Memory B cell (primary cell): ENCODE measurements at places on chromosomes 4 and X.

GRCh38 chr4:149985981-149986380 lies 92.3 kb upstream of the DCLK2 start:
- no peak for DNase-seq

DNA sequence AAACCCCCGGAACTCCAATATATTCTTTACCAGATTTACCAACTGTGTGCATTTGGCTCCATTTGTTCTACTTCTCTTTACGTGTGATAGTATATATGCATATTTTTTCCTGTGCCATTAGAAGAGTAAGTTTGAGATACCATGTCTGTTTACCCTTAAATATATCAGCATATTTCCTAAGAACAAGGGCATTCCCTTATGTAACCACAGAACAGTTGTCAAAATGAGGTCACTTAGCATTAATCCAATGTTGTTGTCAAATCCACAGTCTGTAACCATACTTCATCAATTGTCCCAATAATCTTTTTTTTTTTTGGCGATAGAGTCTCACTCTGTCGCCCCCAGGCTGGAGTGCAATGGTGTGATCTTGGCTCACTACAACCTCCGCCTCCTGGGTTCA lies 55.2 kb downstream of the TBC1D14 start:
- DNase-seq: no peak

- no peak for DNase-seq
These were observed 528.9 kb upstream of the ARX start for GRCh38 chrX:25544641-25545040.

- no peak for DNase-seq
These were observed 53.4 kb upstream of the CBR4 start for GRCh38 chr4:169063441-169063840.

DNA sequence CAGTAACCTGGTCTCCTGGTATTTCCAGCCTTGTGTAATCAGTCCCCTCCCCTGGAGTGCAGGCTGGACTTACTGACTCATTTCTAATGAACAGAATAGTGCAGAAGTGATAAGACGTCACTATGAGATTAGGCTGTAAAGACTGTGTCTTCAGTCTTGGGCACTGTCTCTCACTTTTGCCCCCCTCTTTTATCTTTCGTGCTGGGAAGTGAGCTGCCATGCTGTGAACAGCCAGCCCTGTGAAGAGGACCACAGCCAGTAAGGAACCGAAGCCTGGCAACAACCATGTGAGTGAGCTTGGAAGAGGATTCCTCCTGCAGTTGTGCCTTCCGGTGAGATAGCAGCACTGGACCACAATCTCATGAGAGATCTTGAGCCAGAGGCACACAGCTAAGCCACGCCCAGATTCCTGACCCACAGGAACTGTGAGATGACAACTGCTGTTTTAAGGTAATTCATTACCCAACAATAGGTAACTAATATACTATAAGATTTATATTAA lies 67.5 kb upstream of the GPR34 start:
- no peak for DNase-seq

DNA sequence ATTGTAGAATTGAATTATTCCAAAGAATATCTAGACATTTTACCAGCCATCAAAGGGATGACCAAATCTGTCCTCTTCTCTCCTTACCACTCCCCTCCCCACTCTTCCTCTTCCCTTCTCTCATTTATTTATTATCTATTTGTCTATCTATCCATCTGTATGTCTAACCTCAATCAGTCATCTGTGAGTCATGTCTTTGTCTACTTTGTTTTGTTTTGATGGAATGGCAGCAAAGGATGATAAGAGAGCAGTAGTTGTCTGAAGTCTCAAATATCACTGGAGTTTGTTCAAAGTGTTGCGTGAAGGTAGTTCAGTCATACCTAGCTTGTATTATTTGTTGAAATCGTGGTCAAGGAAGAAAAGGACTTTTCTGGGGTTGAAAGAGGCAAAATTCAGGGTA lies 34.7 kb upstream of the PGRMC2 start:
- DNase-seq: no peak

DNA sequence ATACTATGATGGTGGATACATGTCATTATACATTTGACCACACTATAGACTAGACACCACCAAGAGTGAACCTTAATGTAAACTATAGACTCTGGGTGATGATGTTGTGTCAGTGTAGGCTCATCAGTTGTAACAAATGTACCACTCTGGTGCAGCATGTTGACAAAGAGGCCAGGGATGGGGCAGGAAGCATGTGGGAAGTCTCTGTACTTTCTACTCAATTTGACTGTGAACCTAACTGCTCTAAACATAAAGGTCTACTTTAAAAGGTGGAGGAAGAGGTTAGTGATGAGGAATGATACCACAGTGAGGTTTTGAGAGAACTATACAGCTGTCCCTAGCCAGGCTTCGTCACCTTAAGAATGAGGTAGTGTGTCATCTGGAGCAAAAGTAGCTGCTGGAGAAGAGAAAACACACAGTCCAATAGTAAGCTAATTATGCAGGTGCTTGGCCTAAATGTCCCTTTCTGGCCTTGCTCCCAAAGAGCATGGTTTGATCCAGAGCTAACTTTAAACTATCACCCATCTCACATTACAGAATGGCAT lies 38.4 kb downstream of the GRSF1 start:
- DNase-seq: no peak

DNA sequence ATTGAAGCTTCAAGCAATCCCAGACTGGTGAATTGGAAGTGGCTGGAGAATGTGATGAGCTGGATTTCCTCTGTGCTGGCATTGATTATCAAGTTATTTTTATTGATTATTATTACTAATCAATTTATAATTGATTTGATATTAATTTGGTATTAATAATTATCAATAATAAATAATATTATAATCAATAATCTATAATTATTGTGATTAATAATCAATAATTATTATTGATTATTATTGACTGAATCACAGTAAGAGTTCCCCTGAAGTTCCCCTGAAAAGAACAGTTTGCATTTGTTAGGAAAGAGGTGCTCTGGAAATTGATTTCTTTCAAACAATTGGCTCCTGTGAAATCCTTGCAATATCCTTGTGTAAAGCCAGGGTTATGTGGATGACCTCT lies 7.5 kb upstream of the FAM9A start:
- DNase-seq: no peak

DNA sequence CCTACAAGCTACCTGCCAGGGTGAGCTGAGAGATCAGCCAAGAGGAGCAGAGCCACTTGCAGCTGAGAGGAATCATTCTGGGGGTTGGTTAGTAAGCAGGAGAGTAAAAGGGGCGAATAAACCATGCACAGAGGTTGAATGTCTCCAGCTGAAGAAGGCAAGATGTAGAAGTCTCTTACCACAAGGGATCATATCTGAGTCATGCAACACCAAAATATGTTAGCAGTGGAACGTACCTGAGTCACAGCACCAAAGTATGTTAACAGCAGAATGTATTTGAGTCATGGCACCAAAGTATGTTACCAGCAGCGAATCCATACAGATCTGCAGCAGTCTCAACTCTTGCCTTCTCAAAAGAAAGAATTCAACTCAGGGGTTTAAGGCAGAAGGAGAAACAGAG lies 29.9 kb downstream of the C4orf51 start:
- no peak for DNase-seq

GRCh38 chr4:108488865-108489264 lies 131.5 kb upstream of the RPL34 start:
- no peak for DNase-seq

- DNase-seq: no peak
These were observed 27.5 kb downstream of the OR13H1 start for GRCh38 chrX:131571348-131571747.

GRCh38 chrX:17559728-17560379 lies 177.4 kb upstream of the SCML1 start:
- DNase-seq: no peak

GRCh38 chrX:120790118-120790517 lies 85.5 kb downstream of the CT47B1 start:
- peak; percentile 15 for DNase-seq

- DNase-seq: no peak
These were observed 105.4 kb downstream of the ANXA3 start for GRCh38 chr4:78656968-78657445.

GRCh38 chr4:83019794-83020494 lies 9.3 kb upstream of the LIN54 start:
- no peak for DNase-seq

GRCh38 chr4:82585690-82586435 lies 24.1 kb upstream of the TMEM150C start:
- no peak for DNase-seq

DNA sequence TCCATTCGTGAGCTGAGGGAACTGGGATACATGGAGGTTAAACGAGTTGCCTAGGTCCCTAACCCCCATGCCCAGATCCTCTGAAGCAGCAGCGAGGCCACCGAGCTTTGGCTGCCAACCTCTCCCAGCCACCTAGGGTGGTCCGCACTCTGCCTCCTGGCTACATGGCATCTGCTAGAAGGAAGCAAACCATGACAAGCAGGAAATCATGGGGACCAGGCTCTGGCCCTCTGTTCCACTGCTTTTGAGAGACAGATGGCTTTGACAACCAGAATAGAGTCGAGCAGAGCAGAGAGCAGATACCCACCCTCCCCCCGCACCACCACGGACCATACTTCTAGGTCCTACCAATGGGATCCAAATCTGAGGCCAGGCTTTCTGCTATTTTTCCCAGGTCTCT lies 37.5 kb upstream of the NKRF start:
- DNase-seq: no peak

- no peak for DNase-seq
These were observed 552 bp downstream of the NKRF start for GRCh38 chrX:119605464-119606279.

DNA sequence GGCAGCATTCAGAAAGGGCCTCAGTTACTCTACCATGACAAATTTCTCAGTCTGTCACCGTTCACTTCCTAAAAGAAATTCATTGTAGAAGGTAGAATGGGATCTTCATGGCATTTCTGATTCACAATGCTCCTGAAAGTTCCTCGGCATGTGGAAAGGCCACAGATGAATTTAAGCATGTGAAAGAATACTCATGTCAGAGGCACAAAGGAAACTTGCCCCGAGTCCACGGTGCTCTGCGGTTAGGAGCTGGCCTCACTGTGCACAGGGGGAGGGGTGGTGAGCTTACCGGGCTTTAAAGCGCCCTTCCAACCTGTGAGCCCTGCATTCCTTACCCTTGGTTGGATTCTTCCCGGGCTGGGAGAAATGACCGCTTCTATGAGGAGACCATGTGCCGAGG lies 9.3 kb downstream of the TKTL1 start:
- no peak for DNase-seq

- DNase-seq: no peak
These were observed 115.9 kb downstream of the COX18 start for GRCh38 chr4:72953571-72953970.

- no peak for DNase-seq
These were observed 68.9 kb upstream of the NRK start for GRCh38 chrX:105753411-105753810.

GRCh38 chr4:92994727-92995126 lies 691.0 kb downstream of the GRID2 start:
- no peak for DNase-seq

DNA sequence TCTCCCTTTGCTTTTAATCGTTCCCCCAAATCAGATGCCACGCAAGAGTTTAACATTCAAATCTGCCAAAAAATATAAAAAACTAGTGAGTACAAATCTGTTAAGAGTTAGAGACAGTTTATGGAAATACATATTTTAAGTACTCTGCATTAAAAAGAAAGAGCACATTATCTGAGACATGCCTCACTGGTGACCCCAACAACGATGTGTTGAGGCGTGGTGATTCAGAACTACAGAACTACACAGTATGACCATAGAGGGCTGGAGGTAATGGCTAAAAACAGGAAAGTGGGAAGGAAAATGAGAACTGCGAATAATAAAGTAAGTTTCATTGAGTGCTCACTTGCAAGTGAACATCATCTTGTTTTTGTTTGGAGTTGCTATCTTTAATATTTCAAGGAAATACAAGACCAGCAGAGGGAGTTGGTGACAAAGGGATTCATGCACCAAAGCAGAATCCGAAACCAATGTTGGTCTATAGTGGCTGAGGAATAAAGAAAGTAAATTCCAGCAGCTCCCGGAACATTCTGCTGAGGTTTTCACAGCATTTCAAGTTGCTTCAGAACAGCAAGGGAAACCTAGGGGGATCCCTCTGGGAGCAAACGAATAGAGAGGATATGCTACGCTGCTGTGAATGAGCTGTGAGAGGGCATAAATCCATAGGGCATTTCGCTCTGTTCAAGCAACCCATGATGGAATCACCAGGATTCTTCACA lies 92.2 kb downstream of the DCHS2 start:
- no peak for DNase-seq

DNA sequence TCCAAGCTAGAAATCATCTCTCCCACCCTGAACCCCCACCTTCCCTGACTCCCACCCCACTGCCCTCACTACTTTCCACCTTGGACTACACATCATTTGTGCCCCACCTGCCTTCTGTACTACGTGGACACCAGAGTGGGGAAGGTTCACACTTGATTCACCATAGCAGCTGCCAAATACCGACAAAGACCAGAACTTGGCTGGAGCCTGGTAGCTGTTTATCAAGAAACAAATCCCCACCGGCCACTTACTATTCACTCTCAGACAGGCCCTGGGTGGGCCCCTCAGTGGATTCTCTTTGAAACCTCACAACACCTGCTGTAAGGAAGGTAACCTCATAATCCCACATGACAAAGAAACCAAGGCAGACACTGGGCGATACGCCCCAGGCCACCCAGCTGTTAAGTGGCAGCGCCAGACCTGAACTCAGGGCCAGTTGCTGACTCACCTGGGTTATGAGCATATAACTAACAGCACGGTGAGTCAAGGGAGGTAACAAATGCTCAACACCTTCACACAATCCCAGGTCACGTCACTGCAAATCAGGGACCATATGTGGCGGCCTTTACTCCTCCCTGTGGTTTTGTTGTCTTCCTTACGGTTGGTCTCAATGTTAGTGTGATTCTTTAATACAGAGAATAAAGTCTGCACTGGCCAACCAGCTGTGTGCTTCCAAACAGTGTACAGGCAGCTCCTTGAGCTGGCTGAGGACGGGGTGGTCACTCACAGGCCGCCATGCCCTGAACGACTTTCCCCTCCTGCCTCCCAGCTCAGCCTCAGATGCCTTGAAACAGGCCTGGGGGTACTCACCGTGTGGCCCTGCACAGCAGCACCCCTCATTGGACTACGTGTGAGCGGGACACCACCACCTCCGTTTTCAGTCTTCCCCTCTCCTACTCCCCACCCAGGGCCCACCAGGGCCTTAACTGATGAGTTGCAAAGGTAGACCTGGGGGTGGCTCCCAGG lies 7.5 kb downstream of the WDR1 start:
- no peak for DNase-seq

DNA sequence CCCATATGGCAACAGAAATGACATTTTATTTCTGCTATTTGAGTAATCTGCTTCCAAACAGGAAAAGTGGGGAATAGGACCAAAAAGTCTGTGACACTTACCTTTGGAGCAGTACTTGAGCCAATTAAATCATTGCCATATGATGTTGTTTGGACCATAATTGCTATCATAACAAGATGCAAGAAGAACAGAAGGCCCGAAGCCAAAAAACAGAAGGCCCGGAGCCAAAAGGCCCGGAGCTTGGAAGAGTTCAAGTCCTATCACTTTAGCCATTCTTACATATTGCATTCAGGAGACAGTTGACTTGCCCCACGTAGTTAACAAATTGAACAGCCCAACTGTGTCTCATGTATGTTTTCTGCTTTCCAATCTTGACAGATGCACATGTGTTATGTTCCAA lies 285.6 kb downstream of the ARHGAP24 start:
- DNase-seq: no peak
